Mesenteric fat pad (tissue), 1 donor: ENCODE measurements at places on chromosomes 7 and 10. TPM values are rescaled to one million over a fixed set of nuclear protein-coding genes. Genes with fewer than 3 reads are reported as not detected.

The TTYH3 gene
- total RNA-seq: 107 TPM

The BLNK gene
- 4.7 TPM for total RNA-seq

DNA sequence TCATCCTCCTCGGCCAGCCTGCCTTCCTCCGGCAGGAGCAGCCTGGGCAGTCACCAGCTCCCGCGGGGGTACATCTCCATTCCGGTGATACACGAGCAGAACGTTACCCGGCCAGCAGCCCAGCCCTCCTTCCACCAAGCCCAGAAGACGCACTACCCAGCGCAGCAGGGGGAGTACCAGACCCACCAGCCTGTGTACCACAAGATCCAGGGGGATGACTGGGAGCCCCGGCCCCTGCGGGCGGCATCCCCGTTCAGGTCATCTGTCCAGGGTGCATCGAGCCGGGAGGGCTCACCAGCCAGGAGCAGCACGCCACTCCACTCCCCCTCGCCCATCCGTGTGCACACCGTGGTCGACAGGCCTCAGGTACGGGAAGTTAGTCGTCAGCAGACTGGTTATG lies 21.1 kb downstream of the BAG3 start:
- DNase-seq: no peak

DNA sequence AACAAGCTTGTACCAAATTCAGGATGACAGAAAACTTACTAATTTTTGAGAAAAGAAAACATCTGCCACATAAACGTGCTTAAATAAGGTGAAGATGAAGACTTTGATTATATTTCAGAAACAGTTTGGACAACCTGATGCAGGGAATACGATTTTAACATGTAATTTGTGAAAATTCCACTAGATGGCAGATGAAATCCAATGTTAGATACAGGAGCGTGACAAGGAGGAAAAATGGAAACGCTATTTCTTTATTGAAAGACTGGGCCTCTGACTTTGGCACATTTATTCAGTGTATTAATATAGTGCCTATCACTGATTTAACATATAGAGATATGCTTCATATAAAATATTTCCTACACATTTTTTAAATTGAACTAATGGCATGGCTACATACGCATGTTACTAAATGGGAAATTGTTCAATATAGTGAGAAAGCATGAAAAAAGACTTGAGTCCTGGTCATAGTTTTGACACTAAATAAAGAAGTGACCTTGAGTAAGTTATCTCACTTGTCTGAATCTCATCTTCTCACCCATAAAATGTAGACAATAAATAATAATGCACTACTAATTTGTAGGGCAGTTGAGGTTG lies 60.7 kb downstream of the CD36 start:
- DNase-seq: no peak
